CD4-positive, alpha-beta T cell treated with Interleukin-10 for 1 hour (primary cell): ENCODE measurements at places on chromosomes 7 and 10.

- DNase-seq: no peak
These were observed 35.6 kb upstream of the C10orf90 start for GRCh38 chr10:126705951-126706565.

DNA sequence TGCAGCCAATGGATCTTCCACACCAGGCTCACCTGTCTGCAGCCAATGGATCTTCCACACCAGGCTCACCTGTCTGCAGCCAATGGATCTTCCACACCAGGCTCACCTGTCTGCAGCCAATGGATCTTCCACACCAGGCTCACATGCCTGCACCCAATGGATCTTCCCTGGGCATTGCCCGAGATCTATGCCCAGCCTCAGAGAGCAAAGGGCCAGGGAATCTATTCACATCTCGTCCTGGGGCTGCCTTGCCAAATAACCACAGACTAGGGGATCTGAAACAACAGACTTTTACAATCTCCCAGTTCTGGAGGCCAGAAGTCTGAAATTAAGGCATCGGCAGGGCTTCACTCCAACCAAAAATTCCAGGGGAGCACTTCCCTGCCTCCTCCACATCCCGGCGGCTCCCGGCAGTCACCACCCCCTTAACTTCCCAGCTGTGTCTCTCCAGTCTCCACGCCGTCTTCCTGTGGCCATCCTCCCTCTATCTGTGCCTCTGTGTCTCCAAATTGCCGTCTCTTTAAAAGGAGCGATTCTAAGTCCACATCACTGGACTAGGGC lies 92.4 kb upstream of the PPP2R2D start:
- no peak for DNase-seq

DNA sequence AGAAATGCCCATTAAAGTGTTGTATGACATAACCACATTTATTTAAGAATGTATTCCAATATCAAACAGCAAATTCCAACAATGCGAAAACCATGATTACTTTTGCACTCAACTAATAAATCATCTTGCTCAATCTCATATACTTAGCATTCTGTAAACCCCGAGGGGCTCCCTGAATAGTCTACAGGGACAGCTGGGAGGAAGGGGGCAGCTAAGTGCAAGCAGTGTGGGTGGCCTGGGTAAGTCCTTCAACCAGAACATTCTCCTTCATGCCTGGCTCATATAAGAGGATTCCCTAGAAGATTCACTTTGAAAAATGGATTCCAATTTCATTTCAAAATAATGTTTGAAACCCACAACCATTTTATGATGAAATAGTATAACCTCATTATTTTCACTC lies 355.5 kb downstream of the CDC14C start:
- no peak for DNase-seq

- DNase-seq: no peak
These were observed 18.4 kb upstream of the PON1 start for GRCh38 chr7:95342642-95343307.

DNA sequence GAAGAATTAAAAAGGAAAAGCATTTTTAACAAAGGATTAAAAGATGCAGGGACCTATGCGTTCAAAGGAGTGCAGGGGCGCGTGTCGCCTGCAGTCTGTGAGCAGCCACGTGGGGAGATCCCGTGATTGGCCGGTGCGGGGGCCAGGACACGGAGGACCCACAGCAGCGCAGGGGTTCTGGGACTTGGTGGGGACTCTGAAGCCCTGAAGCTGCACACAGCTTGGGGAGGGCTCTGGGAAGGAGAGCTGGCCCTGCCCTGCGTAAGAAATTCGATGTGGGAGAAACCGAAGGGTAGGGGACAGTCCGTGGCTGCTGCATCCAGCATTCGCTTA lies 268.1 kb downstream of the KLF6 start:
- no peak for DNase-seq

DNA sequence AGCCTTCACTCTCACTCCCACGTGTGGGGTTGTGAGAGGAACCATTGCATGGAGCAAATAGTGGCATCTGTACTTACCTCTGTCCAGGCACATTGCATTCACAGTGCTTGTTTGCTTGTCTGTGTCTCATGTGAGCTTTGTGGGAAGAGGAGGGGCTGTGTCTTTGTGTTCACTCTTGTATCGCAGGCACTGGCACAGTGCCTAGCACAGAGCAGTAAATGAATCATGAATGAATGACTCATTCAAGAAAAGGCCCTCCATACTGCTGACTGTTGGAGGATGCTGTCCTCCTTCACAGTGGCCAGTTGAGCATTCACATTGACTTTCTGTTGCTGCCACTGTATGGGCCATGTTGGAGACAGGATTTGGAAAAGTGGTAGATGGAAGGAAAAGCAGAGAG lies 125.3 kb downstream of the SORCS3 start:
- no peak for DNase-seq

GRCh38 chr7:159172400-159172799 lies 27.7 kb upstream of the VIPR2 start:
- no peak for DNase-seq

DNA sequence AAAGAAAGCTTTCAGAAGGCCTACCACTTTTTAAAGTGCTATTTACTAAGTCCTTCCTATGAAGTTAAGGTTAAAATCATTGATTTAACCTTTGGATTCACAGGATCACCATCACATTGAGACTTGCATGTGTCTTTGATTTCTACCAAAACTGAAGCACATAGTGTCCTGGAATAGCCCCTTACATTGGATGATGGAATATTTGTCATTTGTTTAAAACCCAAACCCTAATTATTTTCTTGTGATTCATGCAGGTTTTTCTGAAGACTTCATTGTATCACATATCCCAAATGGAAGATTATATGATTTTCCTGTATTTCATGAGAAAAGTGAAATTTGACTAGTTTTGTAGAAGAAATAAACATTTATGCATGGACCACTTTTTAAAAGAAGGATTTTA lies 3.3 kb downstream of the SEMA3A start:
- no peak for DNase-seq

GRCh38 chr7:138477081-138477578 lies 17.1 kb downstream of the TRIM24 start:
- DNase-seq: no peak

DNA sequence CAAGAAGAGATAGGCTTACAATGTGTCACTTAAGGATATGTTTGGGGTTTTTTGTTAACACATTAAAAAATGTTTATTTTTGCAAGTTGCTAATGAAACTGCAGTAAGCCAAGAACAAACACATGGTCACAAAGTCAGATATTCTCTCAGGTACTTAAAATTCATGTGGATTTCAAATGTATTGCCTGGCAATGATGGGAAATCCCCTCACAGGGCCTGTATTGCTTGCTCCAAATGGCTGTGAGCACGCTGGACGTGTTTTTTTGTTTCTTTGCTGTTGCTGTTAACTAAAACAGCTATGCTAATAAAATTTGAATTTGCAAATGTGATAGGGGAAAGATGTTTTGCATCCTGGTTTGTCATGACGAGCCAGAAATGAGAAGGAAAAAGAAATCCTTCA lies 3.8 kb upstream of the CELF2 start:
- DNase-seq: no peak
